Cardiac atrium fibroblast (primary cell): ENCODE measurements at places on chromosomes 3 and 15. TPM values are rescaled to one million over a fixed set of nuclear protein-coding genes. Genes with fewer than 3 reads are reported as not detected.

ZBTB11 gene
- total RNA-seq = 11.2 and 14.3 TPM in 2 replicates

INKA1 gene
- total RNA-seq = 1.4 and 3.6 TPM in 2 replicates

OR5K1 gene
- not detected in 2 replicates for total RNA-seq

PIF1 gene
- total RNA-seq = 5.8 and 8.5 TPM in 2 replicates

AGBL1 gene
- not detected in 2 replicates for total RNA-seq

OR5K3 gene
- not detected in 2 replicates for total RNA-seq

SRGAP3 gene
- 0.36 and 3.6 TPM in 2 replicates for total RNA-seq

GPR171 gene
- total RNA-seq = not detected in 2 replicates

EXD1 gene
- total RNA-seq = not detected in 2 replicates

MED12L gene
- total RNA-seq = under 0.01 and 1.8 TPM in 2 replicates

AGTR1 gene
- 2.9 and 3.1 TPM in 2 replicates for total RNA-seq

CYP8B1 gene
- total RNA-seq = not detected in 2 replicates

FBXW12 gene
- not detected in 2 replicates for total RNA-seq

PFN2 gene
- total RNA-seq = 52.7 and 54.9 TPM in 2 replicates

GOLGA6L7 gene
- not detected in 2 replicates for total RNA-seq

ARGFX gene
- not detected in 2 replicates for total RNA-seq

CCDC33 gene
- total RNA-seq = not detected in 2 replicates
